GM23338 (cell line): ENCODE measurements at places on chromosomes 13 and 19.

- DNase-seq: no peak
Measured at GRCh38 chr19:50022823-50023222, 2.3 kb downstream of the VRK3 start.

- no peak for DNase-seq
Measured at GRCh38 chr19:1823020-1823419, 10.9 kb upstream of the ATP8B3 start.

GRCh38 chr13:76481738-76482137 lies 404.5 kb downstream of the KCTD12 start:
- no peak for DNase-seq

DNA sequence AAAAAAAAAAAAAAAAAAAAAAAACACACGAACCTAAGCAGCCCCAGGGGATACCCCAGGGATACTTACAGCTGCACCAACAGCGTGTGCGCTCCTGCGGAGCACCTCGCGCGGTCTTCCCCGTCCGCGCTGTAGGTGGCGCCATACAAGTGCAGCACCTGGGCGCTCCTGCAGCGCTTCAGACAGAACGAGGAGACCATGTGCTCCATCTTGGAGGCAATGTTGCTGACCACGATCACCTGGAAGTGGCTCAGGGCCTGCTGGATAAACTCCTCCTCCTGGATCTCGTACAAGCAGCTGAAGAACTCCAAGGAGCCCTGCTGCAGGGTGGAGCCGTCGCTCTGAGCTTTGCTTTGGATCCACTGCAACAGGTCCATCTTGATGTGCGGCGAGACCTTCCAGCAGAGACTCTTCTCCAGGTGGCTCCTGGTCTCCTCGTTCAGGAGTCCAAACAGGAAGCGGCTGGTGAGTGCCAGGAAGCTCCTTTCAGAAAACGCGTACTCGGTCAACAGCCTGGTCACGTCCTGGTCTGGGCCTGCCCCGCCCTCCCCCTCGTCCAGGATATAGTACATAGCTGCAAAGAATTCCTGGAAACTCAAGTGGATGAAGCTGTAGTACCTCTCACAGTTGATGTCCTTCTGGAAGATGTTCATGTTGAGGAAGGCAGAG lies 14.5 kb downstream of the NLRP12 start:
- DNase-seq: peak; percentile 82

- peak; percentile 92 for DNase-seq
Measured at GRCh38 chr19:57803594-57804325, 11.0 kb downstream of the ZNF552 start.

- DNase-seq: no peak
Measured at GRCh38 chr13:94860981-94861407, 148.6 kb upstream of the SOX21 start.

DNA sequence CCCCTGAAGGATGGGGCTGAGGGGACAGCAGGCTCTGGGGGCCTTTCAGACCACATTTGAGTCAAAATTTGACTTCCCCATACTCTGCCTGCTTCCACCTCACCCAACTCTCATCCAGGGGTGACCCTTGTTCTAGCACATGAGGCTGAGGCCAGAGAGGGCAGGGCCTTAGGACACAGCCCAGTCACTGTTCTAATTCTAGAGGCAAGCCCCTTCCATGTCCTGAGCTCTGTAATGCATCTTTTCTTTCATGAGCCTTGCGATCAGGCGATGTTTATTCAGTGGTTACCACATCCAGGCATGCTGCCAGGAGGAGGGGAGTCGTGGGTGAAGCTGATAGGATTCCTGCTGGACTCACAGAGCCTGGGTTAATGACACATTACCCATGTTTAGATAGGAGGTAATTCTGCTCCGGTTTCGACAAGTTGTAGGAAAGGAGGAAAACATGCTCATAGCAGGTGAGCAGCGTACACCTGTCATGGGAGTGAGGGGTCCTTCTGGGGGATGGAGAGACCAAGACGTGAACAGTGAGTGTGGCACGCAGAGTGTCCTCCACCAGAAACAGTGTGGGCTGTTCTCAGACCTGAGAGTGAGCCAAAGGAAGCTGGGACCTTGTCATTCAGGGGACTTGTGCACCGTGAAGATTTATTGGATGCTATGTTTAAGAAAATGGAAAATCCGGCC lies 9.3 kb downstream of the RPS9 start:
- DNase-seq: no peak

DNA sequence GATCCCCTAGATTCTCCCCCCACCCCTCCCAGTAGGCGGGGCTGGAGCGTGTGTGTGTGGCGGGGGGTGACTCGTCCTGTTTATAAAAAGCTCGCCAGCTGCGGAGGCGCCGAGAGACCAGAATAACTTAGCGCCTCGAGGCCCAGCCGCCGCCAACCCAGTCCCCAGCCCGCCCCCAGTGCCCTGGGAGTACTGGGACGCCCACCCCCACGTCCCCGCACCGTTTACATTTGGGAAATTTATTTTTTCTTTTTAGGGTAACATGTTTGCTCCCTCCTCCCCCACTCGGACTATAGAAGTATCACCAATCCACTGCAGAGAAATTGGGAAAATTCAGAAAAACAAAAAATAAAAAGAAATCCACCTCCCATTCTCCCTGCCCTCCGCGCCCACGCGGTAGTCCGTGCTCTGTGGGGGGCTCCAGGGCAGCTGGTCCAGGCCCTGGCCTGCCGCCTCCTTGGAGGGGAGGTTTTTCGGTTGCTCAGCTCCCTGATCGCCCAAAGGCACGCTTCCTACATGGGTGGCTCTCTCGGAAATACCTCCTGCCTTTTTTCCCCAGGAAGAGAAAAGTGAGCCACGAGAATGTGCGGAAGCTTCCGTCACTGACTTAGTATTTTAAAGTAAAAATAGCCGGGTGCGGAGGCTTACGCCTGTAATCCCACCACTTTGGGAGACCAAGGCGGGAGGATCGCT lies 1.5 kb upstream of the RAB3A start:
- DNase-seq: peak; percentile 71

DNA sequence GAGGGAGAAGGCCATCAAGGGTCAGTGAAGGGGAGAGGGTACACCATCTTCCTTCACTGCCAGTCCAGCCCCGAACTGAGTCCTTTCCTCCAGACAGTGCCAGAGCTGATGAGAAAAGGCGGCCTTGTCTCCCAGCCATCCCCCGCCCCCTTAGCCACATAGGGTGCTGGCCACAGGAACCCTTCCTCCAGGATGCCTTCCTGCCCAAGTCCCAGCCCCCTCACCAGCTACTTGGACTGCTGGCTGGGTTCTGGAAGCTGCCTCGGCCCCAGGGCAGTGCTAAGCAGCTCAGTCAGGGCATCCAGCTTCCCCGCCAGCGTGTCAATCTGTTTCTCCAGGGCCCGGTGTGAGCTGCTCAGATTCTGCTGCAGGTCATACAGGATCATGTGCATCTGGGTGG lies 12.6 kb upstream of the SMG9 start:
- DNase-seq: no peak

- DNase-seq: no peak
Measured at GRCh38 chr19:1780272-1780958, 27.1 kb downstream of the ONECUT3 start.

- no peak for DNase-seq
Measured at GRCh38 chr13:41501281-41501680, 43.9 kb downstream of the RGCC start.

- DNase-seq: no peak
Measured at GRCh38 chr19:33432446-33433170, 59.1 kb downstream of the CEBPG start.

GRCh38 chr13:105805892-105806627 lies 729.4 kb downstream of the EFNB2 start:
- no peak for DNase-seq

DNA sequence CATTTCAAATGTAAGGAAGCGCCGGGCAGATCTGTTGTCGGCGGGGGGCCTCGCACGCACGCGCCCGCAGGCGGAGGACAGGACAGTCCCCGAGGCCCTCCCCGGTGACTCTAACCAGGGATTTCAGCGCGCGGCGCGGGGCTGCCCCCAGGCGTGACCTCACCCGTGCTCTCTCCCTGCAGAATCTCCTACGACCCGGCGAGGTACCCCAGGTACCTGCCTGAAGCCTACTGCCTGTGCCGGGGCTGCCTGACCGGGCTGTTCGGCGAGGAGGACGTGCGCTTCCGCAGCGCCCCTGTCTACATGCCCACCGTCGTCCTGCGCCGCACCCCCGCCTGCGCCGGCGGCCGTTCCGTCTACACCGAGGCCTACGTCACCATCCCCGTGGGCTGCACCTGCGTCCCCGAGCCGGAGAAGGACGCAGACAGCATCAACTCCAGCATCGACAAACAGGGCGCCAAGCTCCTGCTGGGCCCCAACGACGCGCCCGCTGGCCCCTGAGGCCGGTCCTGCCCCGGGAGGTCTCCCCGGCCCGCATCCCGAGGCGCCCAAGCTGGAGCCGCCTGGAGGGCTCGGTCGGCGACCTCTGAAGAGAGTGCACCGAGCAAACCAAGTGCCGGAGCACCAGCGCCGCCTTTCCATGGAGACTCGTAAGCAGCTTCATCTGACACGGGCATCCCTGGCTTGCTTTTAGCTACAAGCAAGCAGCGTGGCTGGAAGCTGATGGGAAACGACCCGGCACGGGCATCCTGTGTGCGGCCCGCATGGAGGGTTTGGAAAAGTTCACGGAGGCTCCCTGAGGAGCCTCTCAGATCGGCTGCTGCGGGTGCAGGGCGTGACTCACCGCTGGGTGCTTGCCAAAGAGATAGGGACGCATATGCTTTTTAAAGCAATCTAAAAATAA lies 18.2 kb downstream of the IL17D start:
- DNase-seq: peak; percentile 85

GRCh38 chr13:91647361-91647990 lies 249.1 kb downstream of the GPC5 start:
- DNase-seq: peak; percentile 83

DNA sequence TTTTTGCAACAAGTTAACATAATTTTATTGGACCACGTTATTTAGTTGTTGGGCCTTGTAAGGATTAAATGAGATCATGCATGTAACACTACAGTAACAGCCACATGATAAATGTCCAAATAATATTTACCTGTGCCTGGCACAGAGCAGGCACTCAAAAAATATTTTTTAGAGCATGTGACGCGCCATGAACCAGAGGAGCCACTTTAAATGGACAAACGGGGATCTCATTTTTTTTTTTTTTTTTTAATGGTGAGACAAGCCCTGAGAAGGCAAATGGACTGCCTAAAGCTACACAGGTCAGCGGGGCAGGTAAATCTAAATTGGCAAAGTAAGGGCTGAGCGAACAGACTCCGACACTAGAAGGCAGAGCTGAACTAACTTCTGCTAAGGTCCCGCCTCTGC lies 840 bp upstream of the RPS19 start:
- DNase-seq: no peak

DNA sequence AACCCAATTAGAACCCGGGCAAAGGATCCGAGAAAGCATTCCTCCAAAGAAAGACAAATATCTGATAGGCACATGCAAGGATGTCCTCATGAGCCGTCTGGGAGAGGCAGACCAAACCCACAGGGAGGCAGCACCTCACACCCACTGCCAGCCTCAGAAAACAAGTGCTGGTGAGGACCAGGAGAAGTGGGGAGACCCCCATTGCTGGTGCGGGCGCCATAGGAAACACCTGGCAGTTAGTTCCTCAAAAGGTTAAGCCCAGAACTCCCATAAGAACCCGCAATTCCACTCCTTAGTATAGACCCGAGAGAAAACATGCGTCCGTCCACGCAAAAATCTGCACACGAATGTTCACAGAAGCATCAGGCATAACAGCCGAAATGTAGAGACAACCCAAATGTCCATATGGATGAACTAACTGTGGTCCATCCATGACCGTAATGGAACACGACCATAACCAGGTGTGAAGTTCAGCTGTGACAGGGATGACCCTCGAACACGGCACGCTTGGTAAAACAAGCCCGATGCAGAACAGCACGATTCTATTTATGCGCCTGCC lies 7.9 kb downstream of the ZNF787 start:
- DNase-seq: no peak

- no peak for DNase-seq
Measured at GRCh38 chr19:56321254-56321988, 6.8 kb upstream of the ZSCAN5A start.

- no peak for DNase-seq
Measured at GRCh38 chr13:73987618-73988017, 146.6 kb downstream of the KLF12 start.

DNA sequence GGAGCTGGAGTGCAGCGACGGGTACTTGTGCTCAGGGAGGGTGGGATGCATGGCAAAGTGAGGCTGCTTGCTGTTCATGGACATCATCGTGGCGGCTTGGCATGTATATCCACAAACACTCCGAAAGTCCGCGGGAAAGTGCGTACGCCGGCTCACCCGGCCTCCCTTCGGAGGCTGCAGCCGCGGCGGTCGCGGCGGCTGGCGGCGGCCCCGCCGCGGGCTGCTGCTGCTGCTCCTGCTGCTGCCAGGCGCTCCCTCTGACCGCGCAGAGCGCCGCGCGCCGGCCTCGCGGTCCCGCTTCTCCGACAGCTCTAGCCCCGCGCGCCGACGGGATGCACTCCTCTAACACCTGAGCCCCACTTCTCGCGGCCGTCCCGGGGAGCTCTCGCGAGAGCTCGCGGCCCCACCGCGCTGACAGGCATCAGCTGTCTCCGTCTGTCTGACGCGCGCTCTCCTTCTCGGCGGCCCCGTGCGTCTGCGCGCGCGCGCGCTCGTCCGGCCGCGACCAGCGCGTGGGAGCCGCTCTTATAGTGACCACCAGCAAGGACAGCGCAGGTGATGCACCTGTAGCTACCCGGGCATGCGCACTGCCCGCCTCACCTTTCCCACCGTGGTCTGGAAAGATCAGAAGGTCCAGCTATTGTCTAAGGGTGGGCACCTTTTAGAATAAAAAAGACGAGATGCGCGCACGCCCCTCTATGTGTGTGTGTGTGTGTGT lies at the start of gene POU4F1:
POU4F1 (minus strand) TSS at position 313 of the 718 bp plus-strand sequence; CDS start at position 87, 226 bp downstream.
- DNase-seq: peak; percentile 94

DNA sequence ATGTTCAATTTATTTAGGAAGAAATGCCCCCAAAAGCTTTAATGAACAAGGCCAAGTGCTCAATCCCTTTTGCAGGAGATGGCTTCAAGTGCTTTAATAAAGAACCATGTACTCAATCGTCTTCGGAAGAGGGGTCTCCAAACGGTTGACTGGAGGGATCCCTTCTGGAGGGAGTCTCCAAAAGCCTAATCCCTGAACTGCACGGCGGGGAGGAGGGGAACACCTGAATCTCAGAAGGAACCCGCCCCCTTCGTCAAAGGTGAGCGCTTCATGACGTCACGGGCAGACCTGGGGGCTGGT lies 505 bp downstream of the PAF1 start:
- DNase-seq: no peak

- peak; percentile 86 for DNase-seq
Measured at GRCh38 chr19:23070353-23071146, 46.3 kb upstream of the ZNF730 start.
